ENCODE measurements at places on chromosomes 3 and 15. TPM values are rescaled to one million over a fixed set of nuclear protein-coding genes. Genes with fewer than 3 reads are reported as not detected.
A peak's percentile ranks its signal among the peaks of the same experiment; 100 is the strongest.

GRCh38 chr15:89898614-89899294 lies 5.0 kb upstream of the AP3S2 start:
- peak; percentile 41 for DNase-seq

The ATP8B4 gene
- total RNA-seq: 90.2 TPM

- no peak for DNase-seq
Measured at GRCh38 chr15:93245661-93246042, 156.6 kb upstream of the RGMA start.

GRCh38 chr15:77983091-77983707 lies 94.3 kb downstream of the TBC1D2B start:
- no peak for DNase-seq

DNA sequence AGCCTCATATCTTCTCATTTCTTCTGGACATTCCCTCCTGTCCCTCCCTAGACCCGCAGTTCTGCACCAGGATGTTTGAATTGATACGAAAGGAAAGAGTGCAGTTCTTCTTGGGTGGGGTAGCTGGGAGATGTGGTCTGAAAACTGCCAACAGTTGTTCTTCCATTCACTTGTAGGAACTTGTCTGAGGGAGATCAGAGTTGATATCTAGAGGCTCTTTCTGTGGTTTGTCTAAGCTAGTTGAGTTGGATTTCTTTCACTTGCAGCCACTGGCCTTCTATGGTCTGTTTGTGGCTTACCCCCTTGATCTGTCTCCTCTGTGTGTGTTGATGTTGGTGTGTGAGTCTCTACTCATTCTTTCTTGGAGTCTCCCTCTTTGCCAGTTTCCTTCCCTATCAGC lies 42.5 kb upstream of the PIK3CB start:
- no peak for DNase-seq

Data from fibroblast of villous mesenchyme (primary cell).